ENCODE measurements at places on chromosomes 3 and 15.

DNA sequence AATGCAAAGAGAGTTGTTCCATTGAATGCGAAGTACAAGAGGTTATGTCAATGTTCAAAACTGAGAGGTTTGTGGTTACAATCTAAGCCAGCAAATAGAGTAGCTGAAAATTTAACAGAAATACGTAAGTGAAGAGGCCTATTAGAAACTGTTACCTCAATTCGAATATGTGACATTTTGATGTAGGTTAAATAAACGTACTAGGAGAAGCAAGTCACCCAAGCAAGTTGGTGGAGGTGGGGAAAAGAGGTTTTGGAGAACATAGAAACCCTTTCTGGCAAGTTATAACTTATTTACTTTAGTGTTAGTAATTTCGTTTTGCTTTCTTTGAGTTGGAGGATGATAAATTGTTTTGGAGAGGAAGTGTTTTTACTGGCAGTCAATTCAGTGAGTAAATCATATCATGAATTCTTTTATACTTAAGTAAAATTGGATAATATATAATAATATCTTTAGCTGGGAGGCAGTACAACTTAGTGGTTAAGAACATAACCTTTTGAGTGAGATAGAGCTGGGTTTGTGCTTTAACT is 91.2 kb upstream of the NAALADL2 start:
- no peak overlapping the region for H3K4me3 ChIP-seq
- DNase-seq, result no peak
- H3K4me1 ChIP-seq, result no peaks in the 10 kb centered on the region
- H3K27ac ChIP-seq, result no peak overlapping the region
- no peaks in the 10 kb centered on the region for H3K27me3 ChIP-seq

DNA sequence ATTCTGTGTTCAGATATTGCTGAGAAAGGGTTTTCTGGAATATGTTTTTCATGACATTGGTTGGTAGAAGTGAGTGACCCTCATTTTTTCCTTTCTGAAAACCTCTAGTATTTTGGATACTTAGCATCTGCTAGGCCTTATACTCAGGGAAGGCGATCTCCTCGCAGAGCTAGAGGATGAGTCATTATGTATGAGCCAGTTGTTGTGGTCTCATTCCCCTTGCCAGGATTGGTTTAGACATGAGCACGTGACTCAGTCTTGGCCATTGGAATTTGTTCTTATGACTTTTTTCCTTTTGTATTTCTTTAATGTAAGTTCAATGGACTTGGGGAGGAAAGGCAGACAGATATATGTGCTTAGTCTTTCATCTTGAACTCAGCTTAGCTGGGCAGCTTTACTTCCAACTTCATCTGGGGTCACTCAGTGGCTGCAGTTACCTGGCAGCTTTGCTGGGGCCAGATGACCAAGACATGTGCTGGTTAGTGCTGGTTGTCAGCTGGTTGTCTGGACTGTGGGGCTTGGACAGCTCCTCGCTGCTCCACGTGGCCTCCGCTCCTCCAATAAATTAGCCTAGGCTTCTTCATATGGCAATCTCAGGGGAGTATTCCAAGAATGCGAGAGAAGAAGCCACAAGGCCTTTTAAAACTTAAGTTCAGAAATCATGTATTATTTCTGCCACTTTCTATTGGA is 207.5 kb downstream of the IL20RB start:
- no peaks in the 10 kb centered on the region for H3K36me3 ChIP-seq
- H3K27me3 ChIP-seq, result no peaks in the 10 kb centered on the region
- no peak overlapping the region for H3K4me3 ChIP-seq
- no peaks in the 10 kb centered on the region for H3K4me1 ChIP-seq
- H3K27ac ChIP-seq, result no peak overlapping the region
- DNase-seq, result no peak

- no peaks in the 10 kb centered on the region for H3K27me3 ChIP-seq
- no peaks in the 10 kb centered on the region for H3K36me3 ChIP-seq
- DNase-seq, result no peak
- H3K27ac ChIP-seq, result peak overlapping the region; percentile 90
- H3K4me1 ChIP-seq, result peaks cover 90% of the 10 kb centered on the region
Measured at GRCh38 chr3:195154111-195154791, 116.7 kb downstream of the XXYLT1 start.

GRCh38 chr15:27065151-27065550 is 94.2 kb downstream of the GABRG3 start:
- no peak for DNase-seq
- H3K4me3 ChIP-seq, result no peak overlapping the region
- H3K36me3 ChIP-seq, result no peaks in the 10 kb centered on the region
- H3K27me3 ChIP-seq, result no peaks in the 10 kb centered on the region

- peaks cover 10% of the 10 kb centered on the region for H3K27me3 ChIP-seq
Measured at GRCh38 chr3:123683505-123684154, 98.8 kb upstream of the HACD2 start.

- peaks cover 8% of the 10 kb centered on the region for H3K4me1 ChIP-seq
- DNase-seq, result no peak
- H3K36me3 ChIP-seq, result peaks cover 12% of the 10 kb centered on the region
- no peak overlapping the region for H3K27ac ChIP-seq
- no peaks in the 10 kb centered on the region for H3K27me3 ChIP-seq
- H3K4me3 ChIP-seq, result no peak overlapping the region
Measured at GRCh38 chr3:127886956-127887231, 28.1 kb upstream of the KBTBD12 start.

- no peaks in the 10 kb centered on the region for H3K36me3 ChIP-seq
- no peak overlapping the region for H3K4me3 ChIP-seq
- H3K27ac ChIP-seq, result no peak overlapping the region
- no peak for DNase-seq
Measured at GRCh38 chr3:50213373-50213772, 8.3 kb downstream of the SLC38A3 start.

DNA sequence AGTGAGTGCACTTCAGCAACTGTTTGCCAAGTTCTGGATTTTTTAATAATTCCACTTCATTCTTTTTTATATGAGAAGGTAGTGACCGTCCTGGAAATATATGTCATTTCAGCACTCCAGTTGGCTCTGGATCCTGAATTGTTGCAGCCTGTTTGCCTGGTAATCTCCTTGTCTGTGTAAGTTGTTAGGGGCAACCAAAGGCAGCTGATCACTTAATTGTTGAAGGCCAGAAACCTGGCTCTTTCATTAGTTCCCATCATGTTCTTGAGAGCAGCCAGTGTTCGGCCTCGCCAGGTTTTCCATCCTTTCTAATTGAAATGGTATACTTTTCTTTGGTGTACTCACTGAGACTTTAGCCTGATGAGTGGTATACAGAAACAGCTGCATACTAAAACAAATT is 168.6 kb downstream of the SOX2 start:
- H3K4me3 ChIP-seq, result no peak overlapping the region
- no peaks in the 10 kb centered on the region for H3K27me3 ChIP-seq
- H3K36me3 ChIP-seq, result no peaks in the 10 kb centered on the region
- H3K4me1 ChIP-seq, result no peaks in the 10 kb centered on the region
- no peak overlapping the region for H3K27ac ChIP-seq

Measured in activated B cell treated with CpG ODN at 0.5 μM for 24 hours (primary cell).